Activated CD4-positive, alpha-beta memory T cell treated with anti-CD3 and anti-CD28 coated beads for 36 hours (primary cell): ENCODE measurements at places on chromosomes 13 and 19.
A peak's percentile ranks its signal among the peaks of the same experiment; 100 is the strongest.

- DNase-seq: peak; percentile 49
These were observed 7.9 kb upstream of the DENND1C start for GRCh38 chr19:6489278-6490061.

DNA sequence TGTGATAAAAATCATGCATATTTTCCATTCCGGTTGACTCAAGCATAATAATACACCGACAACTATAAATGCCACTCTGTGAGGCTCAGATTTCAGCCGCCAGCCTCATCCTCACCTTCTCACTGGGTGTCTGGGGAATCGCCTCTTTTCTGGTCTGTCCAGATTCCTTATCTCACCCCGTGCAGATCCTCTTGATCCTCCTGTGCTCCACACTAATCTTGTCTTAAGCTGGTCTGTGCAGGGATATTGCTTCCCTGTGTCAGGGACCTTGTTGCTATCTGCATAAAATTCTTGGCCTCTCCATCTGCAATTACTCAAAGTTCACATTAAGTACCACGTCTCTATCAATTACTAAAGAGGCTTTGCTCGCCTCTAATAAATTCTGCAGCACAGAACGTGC lies 116.6 kb upstream of the SPACA7 start:
- no peak for DNase-seq

GRCh38 chr13:102978168-102978567 lies 88.0 kb downstream of the SLC10A2 start:
- no peak for DNase-seq

DNA sequence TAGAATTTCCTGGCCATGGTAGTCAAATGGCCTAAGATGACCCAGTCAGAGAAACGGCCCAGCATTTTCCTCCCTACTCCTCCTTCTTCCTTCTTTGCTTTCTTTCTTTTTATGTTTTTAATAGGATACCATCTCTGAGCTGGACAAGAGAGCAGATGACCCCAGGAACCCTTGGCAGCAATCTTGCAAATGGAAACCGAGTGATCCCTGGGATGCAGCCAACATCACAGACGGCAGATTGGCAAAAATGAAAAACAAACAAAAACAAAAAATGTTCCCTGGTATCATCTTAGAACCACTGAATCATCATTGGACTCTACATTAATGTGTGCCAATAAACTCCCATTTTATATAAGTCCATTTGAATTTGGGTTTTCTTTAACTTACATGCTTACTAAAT lies 424.4 kb downstream of the FGF14 start:
- no peak for DNase-seq

GRCh38 chr19:2791876-2792275 lies 6.6 kb downstream of the THOP1 start:
- no peak for DNase-seq

DNA sequence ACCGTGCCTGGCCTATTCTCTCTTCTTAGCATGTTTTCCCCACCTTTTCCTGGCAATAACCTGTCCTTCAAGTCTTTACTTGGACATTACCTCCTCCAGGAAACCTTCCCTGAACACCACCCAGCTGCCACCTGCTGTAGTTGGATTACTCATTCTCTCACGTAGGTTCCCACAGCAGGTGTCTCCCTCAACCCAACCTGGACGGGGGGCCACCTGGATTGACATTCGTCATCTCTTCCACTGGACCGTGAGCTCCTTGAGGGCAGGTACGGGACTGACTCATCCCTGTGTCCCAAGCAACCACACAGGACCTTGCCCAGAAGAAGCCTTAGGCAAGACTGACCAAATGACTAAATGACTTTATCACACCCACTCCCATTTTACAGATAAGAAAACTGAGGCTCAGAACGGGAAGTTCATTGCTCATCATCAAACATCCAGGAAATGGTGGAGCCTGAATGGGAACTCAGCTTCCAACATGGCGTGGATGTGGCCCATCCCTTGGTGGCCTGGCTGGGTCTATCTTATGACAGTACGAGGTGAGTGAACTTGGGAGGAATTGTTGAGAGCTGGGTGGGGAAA lies 3.5 kb upstream of the KLK6 start:
- DNase-seq: no peak

GRCh38 chr13:44271915-44272341 lies 101.7 kb upstream of the SERP2 start:
- DNase-seq: no peak
